ENCODE measurements at places on chromosomes 16 and 17.
A peak's percentile ranks its signal among the peaks of the same experiment; 100 is the strongest.

DNA sequence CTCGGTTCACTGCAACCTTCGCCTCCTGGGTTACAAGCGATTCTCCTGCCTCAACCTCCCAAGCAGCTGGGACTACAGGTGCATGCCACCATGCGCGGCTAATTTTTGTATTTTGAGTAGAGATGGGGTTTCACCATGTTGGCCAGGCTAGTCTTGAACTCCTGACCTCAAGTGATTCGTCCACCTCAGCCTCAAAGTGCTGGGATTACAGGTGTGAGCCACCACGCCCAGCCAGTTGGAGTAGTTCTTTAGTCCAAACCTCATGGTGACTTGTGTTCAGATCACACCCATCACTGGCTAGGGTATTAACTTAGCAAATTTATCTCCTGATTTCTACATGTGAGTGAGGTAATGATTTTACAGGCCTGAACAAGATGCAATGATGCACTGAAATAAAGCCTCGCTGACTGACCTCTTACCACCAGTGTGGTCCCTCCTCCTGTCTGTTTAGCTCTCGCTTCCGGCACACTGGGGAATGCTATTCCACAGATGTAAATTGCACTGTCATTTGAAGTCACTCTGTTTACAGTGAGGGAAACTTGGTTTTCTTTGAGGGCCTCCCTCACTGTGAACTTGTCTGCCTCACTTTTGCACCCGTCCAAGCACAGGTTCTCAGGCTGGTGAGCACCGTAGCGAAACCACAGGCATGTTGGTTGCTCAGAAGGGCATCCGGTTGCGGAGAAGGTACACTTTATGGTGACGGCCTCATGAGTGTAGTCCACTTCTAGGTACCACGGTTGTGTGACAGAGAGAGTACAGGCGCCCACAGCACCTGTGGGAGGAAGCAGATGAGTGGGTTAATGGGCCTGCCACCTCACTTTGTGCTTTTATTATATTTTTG lies 5.5 kb downstream of the IGSF6 start:
- DNase-seq: no peak

GRCh38 chr17:82663381-82664275 lies 15.4 kb upstream of the WDR45B start:
- no peak for DNase-seq

GRCh38 chr17:56707312-56708219 lies 114.1 kb downstream of the NOG start:
- DNase-seq: no peak

- DNase-seq: no peak
These were observed 217.5 kb downstream of the RBFOX1 start for GRCh38 chr16:7550096-7550495.

DNA sequence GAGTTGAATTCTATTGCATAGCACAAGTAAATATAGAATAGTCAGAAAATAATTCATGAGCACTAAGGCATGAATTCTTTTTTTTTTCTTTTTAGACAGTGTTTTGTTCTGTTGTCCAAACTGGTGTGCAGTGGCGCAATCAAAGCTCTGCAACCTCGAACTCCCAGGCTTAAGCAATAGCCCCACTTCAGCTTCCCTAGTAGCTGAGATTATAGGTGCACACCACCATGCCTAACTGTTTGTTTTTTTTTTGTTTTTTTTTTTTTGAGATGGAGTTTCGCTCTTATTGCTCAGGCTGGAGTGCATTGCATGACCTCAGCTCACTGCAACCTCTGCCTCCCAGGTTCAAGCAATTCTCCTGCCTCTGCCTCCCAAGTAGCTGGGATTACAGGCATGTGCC lies 16.6 kb downstream of the TUBD1 start:
- DNase-seq: no peak

- no peak for DNase-seq
These were observed 20.0 kb downstream of the MTHFSD start for GRCh38 chr16:86534779-86535615.

GRCh38 chr16:82583422-82583821 lies 43.3 kb upstream of the CDH13 start:
- DNase-seq: peak; percentile 3

DNA sequence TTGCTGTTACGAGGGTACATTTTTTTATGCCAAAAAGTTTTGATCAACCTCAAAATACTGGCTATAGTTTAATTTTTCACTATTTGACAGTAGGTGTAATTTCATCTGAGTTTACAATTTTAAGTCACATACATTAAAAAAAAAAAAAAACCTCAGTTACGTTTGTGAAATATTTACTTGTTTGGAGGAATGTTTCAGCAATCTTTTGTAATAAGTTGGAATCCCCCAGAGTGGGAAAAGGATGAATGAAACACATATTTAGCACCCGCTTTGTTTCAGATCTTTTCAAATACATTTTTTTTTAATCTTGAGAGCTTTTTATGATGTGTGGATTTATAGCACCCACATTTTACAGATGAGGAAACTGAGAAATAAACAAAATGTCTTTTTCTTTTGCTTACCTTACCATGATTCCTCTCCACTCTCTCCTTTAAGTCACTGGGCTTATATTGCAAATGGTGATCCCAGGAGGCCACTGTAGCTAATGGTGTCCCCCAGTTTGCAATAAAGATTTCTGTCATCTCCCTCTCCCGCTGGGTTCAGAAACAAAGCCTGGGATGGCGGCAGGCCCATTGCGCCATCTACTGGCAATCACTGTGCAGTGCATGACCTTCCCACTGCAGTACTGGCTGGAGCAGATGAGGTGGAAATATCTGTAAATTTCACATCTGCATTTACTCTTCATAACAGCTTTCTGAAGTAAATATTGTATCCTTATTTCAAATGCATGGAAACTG lies 27.7 kb downstream of the TBC1D3B start:
- peak; percentile 60 for DNase-seq

DNA sequence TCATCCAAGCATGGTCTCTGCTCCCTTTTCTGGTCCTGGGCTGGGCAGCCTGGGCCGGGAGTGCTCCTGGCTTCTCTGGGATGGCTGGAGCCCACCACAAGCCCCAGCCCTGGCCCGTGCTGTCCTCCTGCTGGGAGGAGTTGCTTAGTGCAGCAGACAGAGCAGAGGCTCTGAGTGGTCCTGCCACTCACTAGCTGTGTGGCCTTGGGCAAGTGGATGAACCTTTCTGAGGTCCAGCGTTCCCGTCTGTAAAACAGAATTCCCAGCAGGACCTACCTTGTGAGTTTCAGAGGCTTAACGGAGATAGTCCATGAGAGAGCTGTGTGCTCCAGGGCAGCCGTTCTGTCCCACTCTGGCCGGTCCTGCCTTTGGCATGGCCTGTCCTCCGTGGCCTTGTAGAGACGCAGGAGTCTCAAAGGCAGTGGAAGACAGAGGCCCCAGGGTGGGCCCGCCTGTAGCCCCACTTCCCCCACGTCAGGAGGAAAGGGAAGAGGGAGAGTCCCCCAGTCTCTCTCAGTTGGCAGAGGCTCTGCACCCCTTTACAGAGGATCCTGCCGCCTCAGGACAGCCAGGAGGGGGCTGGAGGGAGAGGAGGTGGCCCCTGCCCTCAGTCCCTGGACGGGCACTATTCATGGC lies 7.8 kb downstream of the MYO15B start:
- DNase-seq: no peak

DNA sequence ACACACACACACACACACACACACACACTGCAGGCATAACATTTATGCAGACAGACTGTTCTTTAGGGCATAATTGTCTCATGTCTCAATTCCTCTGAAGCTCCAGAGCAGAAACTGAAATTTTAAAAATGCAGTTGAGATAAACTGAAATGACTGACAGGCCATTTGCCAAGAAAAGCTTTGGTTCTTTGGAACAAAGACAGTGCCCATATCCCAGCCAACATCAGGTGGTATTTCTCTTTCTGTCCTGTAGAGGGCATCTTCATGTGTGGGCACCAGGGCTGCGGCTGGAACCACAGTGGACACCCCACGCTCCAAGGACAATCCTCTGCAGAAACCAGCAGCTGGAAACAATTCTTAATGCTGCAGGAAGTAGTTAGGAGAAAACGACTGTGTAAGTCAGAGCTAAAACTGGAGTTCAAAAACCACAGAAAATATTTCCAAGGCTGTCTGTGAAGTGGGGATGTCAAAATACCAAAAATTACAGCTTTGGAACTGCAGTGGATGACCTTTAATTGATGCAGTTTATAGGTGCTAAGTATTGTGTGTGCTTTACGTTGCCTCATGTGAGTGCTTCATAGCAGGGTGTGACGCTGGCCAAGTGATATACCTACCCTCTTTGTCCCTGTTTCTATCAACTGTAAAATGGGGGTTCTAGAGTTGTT lies 10.6 kb upstream of the MEFV start:
- DNase-seq: peak; percentile 77

- peak; percentile 92 for DNase-seq
These were observed at the start of gene EFCAB13 for GRCh38 chr17:47323382-47324223. Gene EFCAB13, plus strand, starts transcription at chr17:47323955. Its CDS starts 4,399 bp downstream, at chr17:47328354.

- DNase-seq: no peak
These were observed 26.4 kb upstream of the TMEM220 start for GRCh38 chr17:10756185-10756584.

GRCh38 chr17:31570951-31571892 lies 179.7 kb downstream of the RAB11FIP4 start:
- DNase-seq: peak; percentile 79

DNA sequence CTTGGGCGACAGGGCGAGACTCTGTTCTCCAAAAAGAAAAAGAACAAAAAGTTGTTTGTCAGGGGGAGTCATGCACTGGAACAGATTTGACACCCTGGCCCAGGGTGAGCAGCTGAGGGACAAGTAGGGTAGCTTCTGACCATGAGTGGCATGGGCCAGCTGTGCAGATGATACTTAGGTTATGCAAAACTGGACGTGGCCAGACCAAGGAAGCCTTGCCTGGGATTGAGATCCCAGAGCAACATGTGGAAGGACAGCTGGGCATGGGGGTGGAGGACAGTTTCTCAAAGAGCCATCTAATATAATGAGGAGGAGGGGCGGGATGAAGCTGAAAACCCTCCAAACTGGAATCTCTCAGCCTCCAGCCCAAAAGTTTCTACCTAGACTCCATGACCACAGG lies 19.6 kb upstream of the SLC35B1 start:
- DNase-seq: no peak

DNA sequence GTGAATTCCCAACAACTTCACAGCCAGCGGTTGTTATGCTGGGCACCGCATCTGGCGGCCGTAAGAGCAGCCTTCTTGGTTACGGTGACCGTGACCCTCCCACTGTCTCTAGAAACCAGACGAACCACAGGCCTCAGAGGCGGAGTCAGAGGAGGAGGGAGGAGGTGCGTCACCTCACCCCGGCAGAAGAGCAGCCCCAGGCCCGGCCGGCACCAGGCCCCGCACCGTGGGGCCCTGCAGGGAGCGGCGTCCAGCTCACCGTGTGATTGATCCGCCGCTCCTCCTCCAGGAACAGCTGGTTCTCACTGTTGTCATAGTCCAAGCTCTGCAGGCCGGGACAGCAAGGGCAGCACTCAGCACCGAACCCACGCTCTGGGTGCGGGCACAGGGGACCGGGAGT lies 13.7 kb downstream of the CLCN7 start:
- DNase-seq: peak; percentile 51

GRCh38 chr17:18039535-18040260 lies 490 bp downstream of the GID4 start:
- DNase-seq: no peak

GRCh38 chr16:1993731-1994131 lies 4.0 kb downstream of the SYNGR3 start:
- DNase-seq: peak; percentile 65

DNA sequence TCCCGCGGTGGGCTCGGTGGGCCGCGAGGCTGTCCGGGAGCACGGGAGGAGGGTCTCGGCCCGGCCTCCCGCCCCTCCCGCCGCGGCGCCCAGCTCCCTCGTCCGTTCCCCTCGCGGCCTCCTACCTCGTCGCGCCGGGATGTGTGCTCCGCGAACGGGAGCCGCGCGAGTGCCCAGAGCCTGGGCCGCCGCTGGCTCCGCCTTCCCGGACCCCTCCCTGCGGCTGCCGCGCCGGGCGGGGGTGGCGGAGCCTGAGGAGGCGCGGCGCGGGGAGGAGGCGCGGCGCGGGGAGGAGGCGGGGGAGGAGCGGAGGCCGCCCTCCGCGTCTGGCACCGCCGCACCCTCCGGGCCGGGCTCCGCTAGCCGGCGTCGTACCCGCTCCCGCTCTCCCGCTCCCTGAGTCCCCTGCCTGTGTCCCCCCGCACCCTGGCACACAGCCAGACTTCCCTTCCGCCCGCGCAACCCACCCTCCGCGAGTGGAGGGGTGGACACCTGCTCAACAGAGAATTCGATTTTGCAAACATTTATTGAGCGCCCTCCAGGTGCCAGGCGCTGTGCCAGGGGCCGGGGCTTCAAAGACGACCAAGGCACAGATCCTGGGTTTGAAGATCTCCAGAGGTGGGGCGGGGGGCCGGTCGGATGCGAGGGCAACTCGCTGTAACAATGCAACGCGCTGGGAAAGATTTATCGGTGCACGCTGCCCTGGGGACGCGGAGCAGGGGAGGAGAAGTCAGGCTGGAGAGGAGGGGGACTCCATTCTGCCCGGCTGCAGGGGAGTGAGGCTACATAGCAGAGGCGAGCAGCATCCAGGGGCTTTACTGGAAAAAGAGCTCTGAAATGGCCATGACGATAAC lies at the start of gene MPP3:
Gene MPP3 (minus strand): TSS at position 171 of the 854 bp plus-strand sequence. CDS start 1,240 bp downstream, outside the sequence.
- peak; percentile 92 for DNase-seq

DNA sequence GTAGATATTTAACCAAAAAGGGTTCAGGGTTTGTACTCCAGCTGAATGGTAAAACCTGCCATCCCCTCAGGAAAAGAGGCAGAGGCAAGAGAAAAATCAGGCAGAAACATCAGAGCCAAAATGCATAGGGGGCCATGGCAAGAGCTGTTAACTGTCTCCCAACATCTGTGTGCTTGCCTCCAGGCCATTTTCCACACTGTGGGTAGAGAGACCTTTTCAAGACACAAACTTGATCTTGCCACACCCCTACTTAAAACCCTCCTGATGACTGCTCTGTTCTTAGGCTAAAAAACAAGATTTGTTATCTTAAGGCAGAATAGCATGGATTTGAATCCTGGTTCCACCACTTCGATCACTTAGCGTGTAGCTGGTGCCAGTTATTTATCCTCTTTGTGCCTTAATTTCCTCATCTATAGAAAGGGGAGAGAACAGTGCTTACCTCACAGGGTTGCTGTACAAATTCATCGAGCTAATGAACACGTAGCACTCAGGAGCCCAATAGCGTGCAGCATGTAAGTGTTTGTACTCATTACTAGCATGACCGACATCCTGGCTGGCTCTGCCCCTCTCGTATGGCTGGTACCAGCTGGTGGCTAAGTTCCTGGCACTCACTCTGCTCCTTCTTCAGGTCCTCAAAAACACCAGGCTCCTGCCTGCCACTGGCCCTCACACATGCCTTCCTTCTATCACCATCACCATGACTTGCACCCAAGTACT lies 25.8 kb downstream of the STAT3 start:
- peak; percentile 23 for DNase-seq

GRCh38 chr17:61294777-61295176 lies 104.9 kb upstream of the TBX2 start:
- DNase-seq: peak; percentile 83

GRCh38 chr16:4888428-4889135 lies 41.3 kb downstream of the UBN1 start:
- DNase-seq: no peak

GRCh38 chr17:55513885-55514590 lies 2.8 kb upstream of the SMIM36 start:
- peak; percentile 84 for DNase-seq
